ENCODE measurements at places on chromosomes 4 and X. TPM values are rescaled to one million over a fixed set of nuclear protein-coding genes. Genes with fewer than 3 reads are reported as not detected.

MAGEB17 gene
- not detected for total RNA-seq

GAGE12H gene
- total RNA-seq, result not detected

ZMAT1 gene
- total RNA-seq, result 8.3 TPM

GRCh38 chr4:180314972-180315371, 1928.2 kb upstream of the TENM3 start:
- no peaks in the 10 kb centered on the region for H3K36me3 ChIP-seq
- no peak overlapping the region for H3K27ac ChIP-seq
- H3K4me1 ChIP-seq, result no peaks in the 10 kb centered on the region
- H3K27me3 ChIP-seq, result no peaks in the 10 kb centered on the region

DNA sequence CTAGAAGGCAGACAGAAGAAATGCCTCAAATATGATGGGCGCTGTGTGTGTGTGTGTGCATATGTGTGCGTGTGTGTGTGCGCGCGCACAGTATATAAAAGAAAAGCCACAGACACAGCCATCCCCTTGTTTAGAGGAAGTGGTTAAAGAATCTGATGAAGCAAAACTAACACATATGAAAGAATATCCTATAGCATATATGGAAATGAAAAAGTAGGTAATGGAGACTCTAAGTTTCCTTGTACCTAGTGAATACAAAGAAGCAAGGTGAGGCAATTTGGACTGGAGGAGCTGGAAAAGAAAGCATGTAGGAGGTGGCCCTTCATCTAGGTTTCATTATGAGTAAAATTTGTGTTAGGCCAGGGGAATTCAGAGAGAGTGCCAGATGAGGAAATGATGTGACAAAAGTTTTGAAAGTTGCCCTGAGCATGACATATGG, 58.6 kb upstream of the MCF2 start:
- H3K4me1 ChIP-seq, result no peaks in the 10 kb centered on the region
- no peaks in the 10 kb centered on the region for H3K36me3 ChIP-seq
- H3K27ac ChIP-seq, result no peak overlapping the region
- H3K27me3 ChIP-seq, result no peaks in the 10 kb centered on the region
- no peak for DNase-seq

DNA sequence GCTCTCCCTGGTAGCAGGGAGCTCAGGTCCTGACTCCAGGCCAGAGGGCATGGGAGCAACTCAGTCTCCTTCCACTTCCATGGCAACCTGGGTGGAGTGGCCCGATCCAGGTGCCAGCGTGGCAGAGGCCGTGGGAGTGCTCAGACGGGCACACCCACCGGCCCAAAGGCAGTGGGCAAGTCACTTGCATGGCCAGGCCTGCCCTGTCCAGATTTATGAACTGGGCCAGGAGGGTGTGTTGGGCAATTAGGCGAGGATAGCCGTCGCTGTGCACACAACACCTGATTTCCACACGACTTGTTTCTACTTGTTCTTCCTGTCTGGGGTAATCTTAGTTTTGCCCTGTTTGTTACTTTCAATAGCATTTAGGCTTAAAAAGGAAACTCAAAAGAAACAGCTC, 55.5 kb upstream of the NYX start:
- no peaks in the 10 kb centered on the region for H3K36me3 ChIP-seq
- no peak overlapping the region for H3K27ac ChIP-seq
- no peak for DNase-seq
- no peaks in the 10 kb centered on the region for H3K27me3 ChIP-seq
- no peaks in the 10 kb centered on the region for H3K4me1 ChIP-seq

DNA sequence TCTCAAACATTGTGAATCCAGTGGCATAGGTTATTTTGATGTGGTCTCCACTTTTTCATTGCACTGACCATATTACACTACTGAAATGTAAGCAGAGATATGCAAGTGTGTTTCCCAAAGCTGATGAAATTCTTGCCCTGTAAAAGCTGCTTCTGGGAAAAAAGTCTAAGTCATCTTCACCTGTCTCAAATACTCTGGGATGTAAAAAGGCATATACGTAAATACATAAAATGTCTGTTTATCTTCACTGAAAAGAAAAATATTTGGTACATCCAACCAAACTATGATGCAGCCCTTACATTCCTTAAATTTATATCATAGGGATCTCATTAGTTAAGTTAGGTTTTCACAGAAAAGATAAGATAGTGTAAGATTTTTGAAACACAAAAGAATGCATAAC, 7.9 kb downstream of the KDR start:
- no peak overlapping the region for H3K4me3 ChIP-seq
- no peaks in the 10 kb centered on the region for H3K27me3 ChIP-seq
- no peaks in the 10 kb centered on the region for H3K4me1 ChIP-seq

GRCh38 chrX:148290931-148291330, 209.5 kb upstream of the AFF2 start:
- no peaks in the 10 kb centered on the region for H3K4me1 ChIP-seq
- no peak for DNase-seq
- H3K27ac ChIP-seq, result no peak overlapping the region
- no peak overlapping the region for H3K4me3 ChIP-seq
- no peaks in the 10 kb centered on the region for H3K36me3 ChIP-seq

DNA sequence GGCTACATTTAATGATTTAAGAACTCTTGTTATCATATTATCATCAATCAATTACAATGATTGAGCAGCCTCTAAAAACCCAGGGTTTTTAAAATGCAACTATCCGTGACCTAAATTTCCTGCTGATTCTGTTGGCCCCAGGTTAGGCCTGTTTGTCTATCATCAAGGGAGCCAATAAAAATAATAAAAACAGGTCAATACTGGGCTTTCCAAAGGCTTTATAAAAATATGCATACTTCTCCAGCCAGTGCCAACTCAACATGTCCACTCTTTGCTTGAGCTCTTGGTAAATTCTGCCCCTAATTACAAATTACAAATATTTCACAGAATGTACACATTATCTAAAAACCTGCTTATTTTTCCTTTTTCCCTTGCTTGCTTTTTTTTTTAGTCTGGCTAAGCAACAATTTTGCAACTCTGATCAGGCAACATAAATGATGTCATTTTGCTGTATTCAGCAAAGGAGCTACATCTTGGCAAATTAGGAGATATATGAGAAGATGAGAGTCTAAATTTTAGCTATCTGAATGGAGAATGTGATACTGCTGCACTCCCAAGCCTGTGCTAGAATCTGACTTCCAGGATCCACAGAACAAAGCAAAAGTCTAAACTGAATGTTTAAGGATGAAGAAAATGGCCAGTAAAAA, 204.0 kb downstream of the SCFD2 start:
- no peak overlapping the region for H3K4me3 ChIP-seq
- DNase-seq, result no peak
- no peaks in the 10 kb centered on the region for H3K27me3 ChIP-seq
- H3K27ac ChIP-seq, result no peak overlapping the region

Data from vagina (tissue), 2 donors.